ENCODE measurements at places on chromosomes 2 and 18.

- no peak for DNase-seq
These were observed 331 bp downstream of the SERPINE2 start for GRCh38 chr2:224038830-224039079.

DNA sequence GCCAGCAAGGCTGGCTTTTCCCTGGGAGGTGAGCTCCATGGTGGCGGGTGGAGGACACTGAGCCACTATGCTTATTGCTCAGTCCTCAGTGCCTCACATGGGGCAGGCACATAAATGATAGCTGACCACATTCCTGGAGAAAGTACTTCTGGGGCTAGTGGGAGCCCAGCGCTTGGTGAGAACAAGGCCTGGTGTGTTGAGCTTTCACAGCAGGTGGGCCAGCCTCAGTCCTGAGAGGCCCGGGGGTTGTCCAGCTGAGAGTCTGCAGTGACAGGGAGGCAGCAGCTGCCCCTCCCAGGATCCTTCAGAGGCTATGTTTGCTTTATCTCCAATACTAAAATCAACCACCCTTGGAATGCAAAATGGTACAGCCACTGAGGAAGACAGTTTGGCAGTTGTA is 217.7 kb downstream of the ZBTB7C start:
- no peak for DNase-seq

DNA sequence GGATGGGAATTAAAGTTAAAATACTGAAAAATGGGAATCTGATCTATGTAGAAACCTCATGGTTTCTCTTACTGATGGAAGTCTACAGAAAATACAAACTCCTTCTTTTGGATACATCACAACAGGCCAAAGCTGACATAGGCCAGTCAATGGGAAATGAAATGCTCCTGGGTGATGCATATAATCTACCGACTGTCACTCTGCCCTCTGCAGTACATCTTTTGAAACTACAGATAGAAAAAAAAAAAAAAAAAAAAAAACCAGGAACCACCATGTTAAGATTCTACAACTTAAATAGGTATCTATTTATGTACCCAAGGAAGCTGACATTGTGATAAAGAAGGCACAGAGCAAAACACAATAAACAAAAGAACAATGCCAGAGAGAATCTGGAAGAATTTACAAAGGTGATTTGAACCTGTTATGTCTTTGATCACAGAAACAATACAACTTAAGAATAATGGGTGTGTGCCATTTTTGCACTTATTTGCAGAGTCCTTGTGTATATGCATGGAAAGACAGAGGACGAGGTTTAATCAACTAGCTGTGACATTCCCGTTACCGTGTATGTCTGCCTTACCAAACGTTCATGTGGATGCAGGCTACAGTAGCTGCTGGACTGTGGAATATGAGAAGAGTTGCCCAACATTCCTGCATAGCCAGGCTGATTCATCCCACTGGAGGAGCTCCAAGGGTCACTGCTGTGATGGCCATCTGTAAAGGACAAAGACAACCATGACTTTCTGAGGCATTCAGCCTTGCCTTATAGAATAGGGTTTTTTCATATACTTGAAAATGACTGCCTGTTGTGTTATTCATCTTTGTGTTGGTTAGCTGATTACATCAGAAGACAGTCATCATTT is 312.7 kb downstream of the TCF4 start:
- DNase-seq = peak; percentile 68

GRCh38 chr2:18824915-18825314 is 235.5 kb upstream of the NT5C1B start:
- no peak for DNase-seq

GRCh38 chr2:47073641-47074040 is 81.5 kb downstream of the STPG4 start:
- DNase-seq = no peak

- no peak for DNase-seq
These were observed 73.4 kb downstream of the GNAL start for GRCh38 chr18:11762429-11762828.

- DNase-seq = no peak
These were observed 8.8 kb upstream of the IFIH1 start for GRCh38 chr2:162327134-162327769.

DNA sequence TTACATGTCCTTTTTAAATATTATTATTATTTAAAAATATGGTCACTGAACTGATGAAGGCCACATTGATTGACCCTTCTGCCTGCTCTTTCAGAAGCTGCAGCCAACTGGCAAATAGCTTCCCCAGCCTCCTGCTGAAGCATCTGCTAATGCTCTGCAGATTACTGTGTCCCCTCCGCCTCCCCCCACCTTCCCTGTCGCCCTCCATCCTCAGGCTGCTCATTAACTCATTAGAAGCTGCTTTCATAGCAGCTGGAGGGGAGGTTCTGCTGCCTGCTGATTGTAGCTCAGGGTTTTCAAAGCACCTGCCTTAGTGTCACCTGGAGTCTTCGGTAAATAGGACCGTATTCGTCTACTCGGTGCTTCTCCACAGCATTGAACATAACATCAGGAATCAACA is 24.8 kb upstream of the LMAN1 start:
- DNase-seq = no peak

- DNase-seq = no peak
These were observed 38.5 kb upstream of the SLC35G4 start for GRCh38 chr18:11570769-11571412.

- no peak for DNase-seq
These were observed 152.7 kb upstream of the SOX11 start for GRCh38 chr2:5539282-5540165.

DNA sequence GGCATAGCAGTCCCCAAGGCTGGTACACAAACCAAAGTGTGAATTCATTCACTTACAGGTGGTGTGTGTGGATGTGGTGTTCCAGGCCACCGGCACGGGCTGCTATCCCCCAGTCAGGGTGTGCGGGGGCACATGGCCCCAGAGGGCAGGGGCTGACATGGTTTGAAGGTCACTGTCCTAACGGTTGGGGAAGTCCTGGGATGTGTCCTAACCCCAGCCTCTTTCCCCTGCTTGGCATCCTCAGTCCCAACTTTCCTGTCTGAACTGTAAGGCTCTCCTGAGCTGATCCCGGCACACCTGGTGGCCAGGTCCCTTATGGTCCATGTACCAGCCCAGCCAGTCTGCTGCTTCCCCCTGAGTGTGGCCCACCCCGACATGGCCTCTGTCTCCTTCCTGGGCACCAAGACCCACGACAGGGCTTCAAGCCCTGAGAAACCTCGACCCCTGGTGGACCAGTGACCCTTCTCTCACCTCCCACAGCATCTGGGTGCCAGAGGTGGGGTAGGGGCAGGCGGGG is 2.4 kb upstream of the TMEM185B start:
- no peak for DNase-seq

- DNase-seq = peak; percentile 59
These were observed 47.0 kb upstream of the PLEKHM3 start for GRCh38 chr2:208072250-208072892.

GRCh38 chr2:95058989-95059641 is 33.6 kb downstream of the MAL start:
- peak; percentile 60 for DNase-seq

DNA sequence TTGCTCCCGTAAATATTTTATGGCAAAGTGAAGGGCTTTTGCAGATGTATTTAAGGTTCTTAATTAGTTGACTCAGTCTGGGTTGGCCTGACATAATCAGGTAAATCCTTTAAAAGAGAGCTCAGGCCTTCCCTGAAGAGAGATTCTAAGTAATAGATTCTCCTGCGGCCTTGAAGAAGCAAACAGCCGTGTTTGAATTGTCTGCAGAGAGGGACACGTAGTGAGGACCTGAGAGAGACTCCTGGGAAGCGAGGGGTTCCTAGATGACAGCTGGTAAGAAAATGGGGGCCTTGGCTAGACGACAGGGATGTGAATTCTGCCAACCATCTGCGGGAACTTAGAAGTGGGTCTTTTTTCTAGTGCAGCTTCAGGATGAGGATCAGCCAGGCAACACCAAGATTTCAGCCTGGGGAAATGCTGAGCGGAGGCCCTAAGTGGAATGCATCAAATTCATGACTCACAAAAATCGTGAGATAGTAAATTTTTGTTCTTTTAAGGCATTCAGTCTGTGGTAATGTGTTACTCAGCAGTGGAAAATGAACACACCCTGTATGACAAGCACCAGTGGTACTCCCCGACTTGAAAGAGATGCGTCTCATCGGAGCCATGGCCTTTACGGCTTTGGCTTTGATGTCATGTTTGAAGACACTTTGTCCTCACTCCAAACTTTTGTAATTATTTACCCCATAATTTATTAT is 62.1 kb upstream of the SMIM21 start:
- no peak for DNase-seq

GRCh38 chr2:25129901-25130520 is 38.4 kb downstream of the POMC start:
- no peak for DNase-seq

DNA sequence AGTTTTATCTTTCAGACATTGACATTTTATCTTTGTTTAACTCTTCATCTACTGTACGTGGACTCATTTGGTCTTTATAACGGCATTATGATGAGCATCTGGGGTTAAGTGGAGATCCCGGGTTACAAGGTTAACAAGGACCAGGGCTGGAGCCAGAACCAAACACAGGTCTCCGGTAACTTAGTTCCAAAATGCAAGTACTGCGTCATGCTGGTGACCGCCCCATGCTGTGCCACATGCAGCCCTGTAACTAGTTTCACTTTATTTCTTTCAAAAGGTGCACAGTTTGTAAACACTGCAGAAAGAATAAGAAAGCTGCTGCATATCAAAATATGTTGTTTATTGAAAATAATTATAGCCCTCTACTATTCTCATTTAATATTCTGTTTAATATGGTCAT is 3.1 kb downstream of the SLC5A7 start:
- no peak for DNase-seq

- DNase-seq = peak; percentile 74
These were observed 1232.3 kb upstream of the ZEB2 start for GRCh38 chr2:145752091-145752806.

- no peak for DNase-seq
These were observed 204.8 kb downstream of the ANAPC1 start for GRCh38 chr2:111679202-111679601.

DNA sequence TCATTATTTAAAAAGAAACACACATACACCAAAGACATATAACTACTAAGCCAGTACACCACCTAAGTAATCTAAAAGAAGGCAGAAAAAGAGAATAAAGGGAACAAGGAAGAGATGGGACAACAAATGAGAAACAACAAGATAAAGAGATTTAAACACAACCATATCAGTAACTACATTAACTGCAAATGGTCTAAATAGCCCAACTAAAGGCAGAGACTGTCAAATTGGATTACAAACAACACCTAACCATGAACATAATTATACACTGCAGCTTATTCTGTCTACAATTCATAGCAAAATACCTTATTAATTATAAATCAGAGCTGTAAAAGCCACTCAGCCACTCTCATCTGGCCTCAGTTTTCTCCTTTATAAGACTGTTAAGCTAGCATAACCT is 15.0 kb downstream of the PPP4R1 start:
- no peak for DNase-seq

- DNase-seq = no peak
These were observed 87.7 kb downstream of the PRKRA start for GRCh38 chr2:178363252-178363651.

GRCh38 chr2:209525331-209525730 is 101.5 kb downstream of the MAP2 start:
- DNase-seq = no peak

- DNase-seq = no peak
These were observed 42.4 kb downstream of the SLC14A2 start for GRCh38 chr18:45657357-45658335.

DNA sequence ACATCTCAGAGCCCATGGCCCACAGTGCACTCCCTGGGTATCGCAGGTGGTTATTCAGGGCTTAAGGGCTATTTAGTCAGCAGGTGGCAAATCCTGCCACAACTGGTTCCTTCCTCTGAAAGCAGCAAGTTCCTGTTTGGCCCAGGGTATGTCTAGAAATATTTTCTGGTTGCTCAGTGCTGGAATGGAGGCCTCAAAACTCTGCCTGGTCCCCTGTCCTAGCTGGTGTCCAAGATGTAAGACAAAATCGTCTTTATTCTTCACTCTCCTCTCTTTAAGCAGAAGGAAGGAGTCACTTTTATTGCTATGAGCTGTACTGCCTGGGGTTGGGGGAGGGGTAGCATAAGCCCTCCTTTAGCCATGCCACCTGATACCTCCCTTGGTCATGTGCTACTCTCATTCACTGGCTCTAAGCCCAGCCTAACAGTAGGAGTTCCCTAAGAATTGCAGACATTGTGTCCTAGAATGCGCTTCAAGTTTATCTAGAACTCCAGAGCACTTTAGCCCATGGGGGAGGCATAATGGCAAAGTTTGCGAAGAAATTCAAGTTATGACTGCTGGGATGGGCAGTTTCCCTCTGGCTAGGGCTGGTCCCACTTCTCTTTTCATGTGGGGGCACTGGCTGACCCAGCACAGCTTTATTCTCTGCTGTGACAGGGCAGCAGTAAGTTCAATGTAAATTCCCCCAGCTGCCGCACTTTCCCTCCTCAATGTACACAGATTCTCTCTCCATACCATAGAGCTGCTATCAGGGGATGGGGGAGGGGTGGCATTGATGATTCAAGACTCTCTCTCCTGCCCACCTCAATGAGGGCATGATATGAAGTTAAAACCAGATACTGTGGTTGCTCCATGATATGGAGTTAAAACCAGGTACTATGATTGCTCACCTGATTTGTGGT is 27.1 kb upstream of the CWC22 start:
- no peak for DNase-seq

- DNase-seq = no peak
These were observed 251.4 kb upstream of the UBE2E3 start for GRCh38 chr2:180728928-180729559.

DNA sequence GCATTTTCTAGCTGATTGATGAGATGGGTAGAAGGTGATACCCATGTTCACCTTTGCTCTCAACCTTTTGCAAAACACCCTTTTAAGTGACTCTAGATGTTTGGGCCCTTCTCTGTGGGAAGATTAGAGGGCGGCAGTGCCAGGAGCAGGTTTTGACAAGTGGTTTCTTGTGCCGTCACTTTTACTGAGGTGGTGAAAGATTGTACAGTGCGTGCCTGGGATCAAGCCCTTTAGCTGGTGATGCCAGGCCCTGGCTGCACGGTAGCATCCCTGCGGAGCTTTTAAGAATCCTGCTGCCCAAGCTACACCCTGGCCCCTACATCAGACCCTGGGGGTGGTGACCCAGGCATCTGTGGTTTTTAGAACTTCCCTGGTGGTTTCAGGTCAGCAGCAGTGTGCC is 29.1 kb downstream of the MTCL1 start:
- DNase-seq = no peak

DNA sequence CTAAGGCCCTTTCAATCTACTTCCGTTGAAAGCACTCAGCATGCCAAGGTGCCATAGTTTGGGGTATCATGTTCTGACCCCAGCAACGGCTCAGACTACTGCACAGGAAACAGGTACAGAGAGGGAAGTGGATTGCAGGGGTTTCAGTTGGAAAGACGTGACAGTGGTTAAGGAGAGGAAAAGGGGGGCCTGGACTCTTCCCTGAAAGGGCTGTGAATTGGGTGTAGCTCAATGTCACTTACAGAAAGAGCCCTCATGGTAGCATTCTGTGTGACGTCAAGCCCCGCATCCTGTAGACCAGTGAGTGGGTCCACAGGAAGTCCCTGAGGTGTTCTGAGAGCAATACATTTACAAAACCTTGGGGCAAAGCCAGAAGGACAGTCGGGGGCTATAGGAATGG is 121.5 kb upstream of the GYPC start:
- DNase-seq = no peak

- DNase-seq = peak; percentile 67
These were observed 30.2 kb downstream of the ITGB1BP1 start for GRCh38 chr2:9392898-9393765.
